ENCODE measurements at places on chromosomes 5 and 9. TPM values are rescaled to one million over a fixed set of nuclear protein-coding genes. Genes with fewer than 3 reads are reported as not detected.

GRCh38 chr9:106772523-106773290, 90.3 kb upstream of the ZNF462 start:
- DNase-seq, result no peak

Gene ST8SIA4
- total RNA-seq, result 0.18 TPM

DNA sequence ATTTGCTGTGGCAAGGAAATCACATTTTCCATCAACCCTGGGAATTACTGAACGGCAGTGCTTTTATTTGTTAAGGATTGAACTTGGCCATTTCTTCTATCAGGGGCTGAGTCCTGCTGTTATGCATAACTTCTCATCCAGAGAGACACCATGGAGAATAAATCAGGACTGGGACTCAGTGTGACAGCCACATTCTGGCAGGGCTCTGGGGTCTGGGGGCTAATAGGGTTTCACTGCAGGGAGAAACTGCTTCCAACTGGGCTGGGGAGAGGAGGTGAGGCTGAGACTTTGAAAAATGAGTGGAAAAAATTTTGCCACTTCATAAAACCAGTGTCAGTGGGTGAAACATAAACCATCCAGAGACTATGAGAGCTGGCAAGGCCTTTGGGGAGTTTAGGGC, 95.7 kb upstream of the ALDH1B1 start:
- DNase-seq, result no peak

GRCh38 chr5:78765756-78766411, 117.3 kb upstream of the LHFPL2 start:
- no peak for DNase-seq

DNA sequence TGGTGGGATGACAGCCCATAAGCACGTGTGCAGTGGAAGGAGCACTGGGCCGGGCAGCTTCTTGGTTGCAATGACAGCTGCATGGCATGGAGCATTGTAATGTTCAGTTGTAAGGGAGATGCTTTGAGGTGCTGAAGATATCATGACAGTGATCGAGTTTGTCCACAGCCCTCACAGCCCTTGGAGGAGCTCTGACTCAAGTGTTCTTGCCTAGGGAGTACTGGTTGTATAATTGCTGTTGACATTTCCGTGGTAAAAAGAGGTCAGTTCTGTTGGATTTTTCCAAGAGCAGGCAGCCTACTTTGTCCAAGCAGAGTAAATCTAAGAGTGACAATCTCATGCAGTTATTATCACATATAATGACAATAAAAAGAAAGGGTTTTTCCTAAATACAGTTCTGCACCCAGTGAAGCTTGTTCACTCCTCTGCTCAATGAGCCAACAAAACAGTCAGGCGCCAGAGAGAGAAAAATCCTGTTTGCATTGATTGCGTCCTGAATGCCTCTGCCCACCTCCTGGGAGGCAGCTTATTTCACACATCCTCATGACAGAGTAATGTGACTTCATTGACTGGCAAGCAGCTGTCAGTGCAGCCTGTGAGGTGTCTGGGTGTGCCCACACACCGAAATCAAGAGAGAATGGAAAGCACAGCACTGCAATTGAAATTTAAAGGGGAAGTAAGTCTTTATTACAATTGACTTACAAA, 248.0 kb downstream of the NTRK2 start:
- no peak for DNase-seq
